ENCODE measurements at places on chromosomes 2 and 18.
A peak's percentile ranks its signal among the peaks of the same experiment; 100 is the strongest.

- peak; percentile 87 for DNase-seq
Observed at GRCh38 chr18:48948112-48949049, 2.4 kb downstream of the SMAD7 start.

GRCh38 chr18:59671551-59671950 lies 25.7 kb downstream of the CCBE1 start:
- DNase-seq, result no peak

DNA sequence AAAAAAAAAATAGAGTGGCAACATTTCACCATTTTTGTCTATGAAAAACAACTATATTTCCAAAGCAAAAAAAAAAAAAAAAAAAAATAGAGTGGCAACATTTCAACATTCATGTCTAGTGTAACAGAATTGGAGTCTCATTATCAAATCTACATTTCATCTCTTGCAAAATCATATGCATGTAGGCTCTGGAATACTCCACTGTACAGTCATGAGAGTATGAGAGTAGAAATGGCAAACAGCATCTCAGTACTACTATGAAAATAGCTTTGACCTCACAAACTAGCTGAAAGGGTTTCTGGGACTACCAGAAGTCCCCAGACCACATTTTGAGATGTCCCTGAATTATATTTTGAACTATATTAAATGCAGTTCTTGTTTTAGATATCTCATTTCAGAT lies 82.8 kb downstream of the SMAD2 start:
- DNase-seq, result no peak

GRCh38 chr18:22563164-22563583 lies 145.5 kb upstream of the CTAGE1 start:
- DNase-seq, result peak; percentile 70

DNA sequence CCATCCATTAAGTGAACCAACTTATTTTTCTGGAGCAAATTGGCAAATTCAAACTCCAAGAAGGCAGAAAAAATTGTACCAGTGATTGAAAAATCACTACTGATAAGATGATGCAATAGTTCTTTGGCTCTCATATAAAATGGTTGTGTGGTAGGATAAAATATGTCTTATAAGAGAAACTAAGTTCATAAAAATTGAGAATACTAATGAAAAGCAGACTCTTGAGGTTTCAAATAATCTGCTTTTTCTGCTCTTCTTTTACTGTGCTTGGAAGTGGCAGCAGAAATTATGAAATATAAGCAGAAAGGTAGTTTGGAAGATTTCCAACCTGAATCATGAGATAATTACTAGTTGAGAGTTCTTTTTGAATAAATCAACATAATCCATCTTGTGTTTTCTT lies 61.9 kb downstream of the PPP1R1C start:
- DNase-seq, result peak; percentile 56

DNA sequence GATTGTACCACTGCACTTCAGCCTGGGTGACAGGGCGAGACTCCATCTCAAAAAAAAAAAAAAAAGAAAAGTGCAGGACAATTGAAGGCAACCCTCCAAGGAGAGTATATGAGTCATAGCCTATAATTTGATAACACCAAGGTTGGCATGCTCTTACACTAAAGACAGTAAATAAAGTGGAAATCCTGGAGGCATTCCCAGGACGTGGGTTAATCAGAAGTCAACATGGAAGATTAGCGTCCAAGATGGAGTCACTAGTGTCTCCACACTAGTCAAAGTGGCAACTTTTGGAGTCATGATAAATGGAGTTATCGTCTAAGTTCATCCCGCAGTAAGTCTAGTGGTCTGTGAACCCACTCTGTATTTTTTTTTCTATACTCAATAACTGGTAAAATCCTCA lies 21.2 kb upstream of the UGGT1 start:
- DNase-seq, result no peak

DNA sequence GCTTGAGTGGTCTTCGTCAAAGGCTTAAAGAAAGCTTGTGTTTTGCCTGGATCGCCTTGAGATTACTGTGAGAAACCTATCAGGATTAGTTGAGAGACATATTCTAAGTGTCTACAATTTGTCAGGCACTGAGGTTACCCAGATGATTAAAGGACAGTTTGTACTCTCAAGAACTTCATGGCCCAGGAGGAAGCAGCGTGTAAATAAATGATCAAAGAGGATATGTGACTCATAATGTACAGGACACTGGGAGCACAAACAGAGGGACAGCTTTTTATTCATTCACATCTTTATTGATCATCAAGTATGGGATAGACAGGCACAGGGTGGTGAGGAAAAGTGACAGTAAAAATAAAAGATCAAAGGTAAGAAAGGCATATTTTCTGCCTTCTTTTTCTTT lies 152.6 kb upstream of the FSHR start:
- no peak for DNase-seq

DNA sequence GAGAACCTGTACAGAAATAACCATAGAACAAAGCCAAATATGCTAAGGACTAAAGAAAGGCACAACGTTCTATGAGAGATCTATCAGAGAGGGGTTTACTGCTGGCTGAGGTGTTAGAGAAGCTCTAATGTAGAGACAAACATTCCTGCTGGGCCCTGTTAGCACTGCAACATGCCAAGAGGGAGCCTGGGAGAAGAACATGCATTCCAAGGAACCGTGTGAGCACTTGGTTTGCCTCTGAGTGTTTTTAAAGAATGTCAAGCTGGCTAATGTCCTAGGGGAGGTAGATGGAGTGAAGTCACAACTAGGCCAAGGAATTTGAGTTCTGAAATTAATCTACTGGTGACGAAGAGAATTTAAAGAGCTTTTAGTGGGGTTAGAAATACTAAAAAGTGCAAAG lies 384.3 kb upstream of the LYPD1 start:
- DNase-seq, result no peak
